ENCODE measurements at places on chromosomes 2 and 18.

DNA sequence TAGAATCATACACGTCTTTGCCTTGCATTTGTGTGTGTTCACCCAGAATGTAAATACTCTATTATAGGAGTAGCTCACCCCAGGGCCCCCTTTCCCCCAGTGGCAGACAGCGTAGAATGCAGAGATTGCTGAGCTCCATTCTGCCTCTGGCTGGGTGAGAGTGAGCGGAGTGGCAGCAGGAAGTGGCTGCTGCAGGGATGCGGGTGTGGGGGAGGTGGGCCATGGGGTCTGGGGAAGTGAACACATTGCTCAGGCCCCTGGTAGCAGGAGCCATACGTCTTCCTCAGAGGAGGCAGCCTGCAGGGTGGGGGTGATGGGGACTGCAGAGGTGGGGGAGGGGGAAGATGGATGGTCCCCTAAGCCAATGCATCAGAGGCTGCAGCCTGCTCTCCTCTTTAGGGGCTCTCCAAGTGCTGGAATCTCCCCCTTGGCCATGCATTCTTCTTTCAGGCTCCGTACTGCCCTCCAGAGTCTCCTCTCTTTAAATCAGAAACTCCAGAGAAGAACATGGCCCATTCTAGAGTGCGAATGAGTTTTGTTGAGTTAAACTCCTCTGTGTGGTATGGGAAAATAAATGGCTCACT is 72.2 kb downstream of the CELF4 start:
- DNase-seq = no peak

DNA sequence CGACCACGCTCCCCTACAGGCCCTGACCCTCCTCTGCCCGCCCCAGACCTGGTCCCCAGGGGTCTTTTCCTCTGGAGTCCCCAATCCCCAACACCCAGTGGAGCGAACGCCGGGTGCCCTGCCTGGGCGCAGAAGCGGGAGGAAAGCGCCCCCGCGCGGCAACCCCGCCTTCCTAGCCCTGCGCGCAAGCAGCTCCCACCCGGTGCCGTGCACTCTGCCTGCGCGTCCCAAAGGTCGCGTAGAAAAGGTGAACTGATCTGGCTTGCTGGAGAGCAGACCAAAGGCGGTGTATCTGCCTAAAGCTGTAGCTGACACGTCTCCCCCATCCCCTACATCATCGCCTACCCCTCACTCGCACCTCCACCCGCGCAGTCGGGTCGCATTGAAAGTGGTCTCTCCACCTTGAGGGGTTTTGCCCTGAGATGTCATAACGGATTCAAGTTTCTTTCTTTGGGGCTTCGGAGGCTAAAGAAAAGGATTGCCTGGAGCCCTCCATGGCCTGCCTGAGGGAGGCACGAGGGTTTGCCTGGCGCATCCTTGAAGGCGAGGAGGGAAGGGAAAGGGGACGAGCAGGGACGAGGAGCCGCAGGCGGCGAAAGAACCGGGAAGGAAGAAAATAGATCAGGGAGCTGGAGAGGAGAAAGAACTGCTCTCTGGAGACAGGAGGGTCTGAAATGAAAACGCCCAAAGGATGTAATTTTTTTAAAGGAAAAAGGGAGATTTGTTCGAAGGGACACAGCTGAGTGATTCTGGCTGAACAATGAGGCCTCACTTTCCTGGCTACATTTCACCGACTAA is 5.8 kb downstream of the GAD1 start:
- DNase-seq = no peak

DNA sequence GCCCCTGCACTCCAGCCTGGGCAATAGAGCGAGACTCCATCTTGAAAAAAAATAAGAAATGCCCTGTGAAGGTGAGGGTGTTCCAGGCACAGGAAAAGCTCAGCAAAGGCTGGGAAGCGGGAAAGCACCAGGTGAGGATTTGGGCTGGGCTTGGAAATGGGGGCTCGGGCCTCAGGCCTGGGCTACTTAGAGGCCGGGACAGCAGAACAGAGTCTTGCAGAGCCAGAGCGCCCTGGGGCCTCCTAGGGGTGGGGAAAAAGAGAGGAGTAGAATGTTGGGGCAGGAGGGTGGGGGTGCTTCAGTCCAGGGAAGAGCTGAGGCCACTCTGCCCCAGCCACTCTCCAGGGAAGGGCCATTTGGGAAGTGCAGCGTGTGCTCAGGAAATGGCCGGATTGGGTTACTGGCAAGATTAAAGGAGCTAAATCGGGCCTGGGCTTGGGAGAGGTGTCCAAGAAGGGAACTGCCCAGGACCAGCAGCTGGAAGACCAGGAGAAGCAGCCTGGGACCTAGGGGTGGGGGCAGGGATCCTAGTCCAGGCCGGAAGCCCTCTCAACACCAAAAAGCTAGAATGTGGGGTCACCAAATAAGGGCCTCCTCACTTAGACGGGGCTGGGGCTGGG is 13.8 kb upstream of the DES start:
- no peak for DNase-seq

GRCh38 chr2:207694811-207695281 is 16.6 kb upstream of the CCNYL1 start:
- peak; percentile 33 for DNase-seq

DNA sequence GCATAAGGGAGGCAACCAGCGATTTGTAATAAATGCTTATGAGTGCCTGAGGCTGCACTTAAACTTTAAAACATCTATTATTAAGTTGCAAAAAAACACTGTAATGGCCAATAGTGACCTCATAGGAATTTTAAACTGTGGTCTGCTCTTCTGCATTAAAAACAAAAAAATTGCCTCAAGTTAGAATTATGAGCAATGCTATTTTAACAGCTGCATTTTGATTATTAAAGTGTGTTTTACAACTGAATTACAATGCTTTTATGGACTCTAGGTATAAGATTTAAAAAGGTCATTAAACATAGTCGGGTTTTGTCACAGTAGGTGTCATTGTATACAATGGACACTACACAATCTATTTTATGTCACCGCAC is 528.7 kb upstream of the FANCL start:
- DNase-seq = no peak

- no peak for DNase-seq
Observed at GRCh38 chr2:122101319-122101718, 345.9 kb downstream of the TSN start.

GRCh38 chr2:182636699-182637098 is 79.4 kb upstream of the DNAJC10 start:
- no peak for DNase-seq

GRCh38 chr2:203870941-203871340 is 3.4 kb downstream of the CTLA4 start:
- no peak for DNase-seq

GRCh38 chr2:176206136-176206535 is 17.7 kb downstream of the HOXD1 start:
- peak; percentile 37 for DNase-seq

DNA sequence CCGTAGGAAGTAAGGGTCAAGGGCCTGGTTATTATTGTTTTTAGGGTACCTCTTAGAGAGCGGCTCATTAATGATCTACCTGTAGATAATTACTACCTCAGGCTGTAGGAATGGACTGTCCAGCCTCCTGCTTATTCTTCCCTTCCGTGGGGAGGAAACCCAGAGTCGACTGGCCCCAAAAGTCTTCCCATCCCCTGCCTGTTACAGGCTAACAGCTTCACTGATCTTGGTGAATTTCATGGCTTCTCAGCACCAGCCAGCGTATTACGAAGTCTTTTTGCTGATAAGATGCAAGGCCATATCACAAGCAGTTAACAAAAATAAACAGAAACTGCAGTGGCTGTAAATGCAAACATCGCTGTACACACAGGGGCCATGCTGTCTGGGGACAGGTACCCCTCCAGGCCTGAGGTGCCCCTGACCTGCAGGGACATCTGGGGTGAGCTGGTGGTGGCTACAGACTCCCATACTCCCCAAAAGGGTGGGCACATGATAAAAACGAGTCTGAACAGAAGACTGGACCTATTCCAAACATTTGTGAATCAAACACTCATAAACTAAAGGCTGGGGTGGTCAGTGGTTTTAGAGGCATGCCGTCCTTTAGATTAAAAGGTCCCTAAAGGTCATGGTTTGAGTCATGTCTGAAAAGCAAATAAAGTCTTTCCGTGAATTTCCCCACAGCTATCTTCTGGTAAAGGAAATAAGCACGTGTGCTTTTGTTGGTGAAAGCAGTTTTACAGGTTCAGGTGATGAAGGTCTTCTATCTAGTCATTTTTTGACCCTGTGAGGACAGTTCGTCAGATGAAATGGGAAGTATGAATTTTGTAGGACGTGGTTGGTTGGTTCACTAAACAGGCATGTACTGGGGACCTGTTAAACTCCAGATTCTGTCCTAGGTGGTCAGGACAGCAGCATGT is 36.7 kb downstream of the TTC39C start:
- DNase-seq = no peak

GRCh38 chr2:207825978-207826377 is 56.3 kb upstream of the FZD5 start:
- DNase-seq = no peak

DNA sequence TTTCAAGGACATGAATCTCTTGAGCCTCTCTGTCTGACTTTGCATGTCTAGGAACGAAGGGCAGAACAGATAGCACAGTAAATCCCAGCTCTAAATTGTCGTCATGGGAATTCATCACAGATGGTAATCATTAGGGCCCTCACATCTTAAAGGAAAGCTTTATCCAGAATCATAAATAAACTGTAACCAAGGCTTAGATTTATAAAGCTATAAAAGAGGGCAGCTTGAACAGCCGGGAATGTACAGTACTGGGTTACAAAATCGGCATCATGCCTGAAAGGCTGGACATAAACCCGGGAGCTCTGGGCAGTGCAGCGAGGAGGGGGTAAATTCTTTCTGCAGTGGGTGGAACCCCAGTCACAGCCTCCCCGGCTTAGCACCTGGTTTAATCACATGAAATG is 144.4 kb downstream of the GFPT1 start:
- DNase-seq = peak; percentile 97

GRCh38 chr18:47772374-47773248 is 157.8 kb downstream of the SMAD2 start:
- peak; percentile 60 for DNase-seq

All from AG10803 (cell line).